Breast epithelium (tissue), 4 donors: ENCODE measurements at places on chromosomes 2 and 18.

DNA sequence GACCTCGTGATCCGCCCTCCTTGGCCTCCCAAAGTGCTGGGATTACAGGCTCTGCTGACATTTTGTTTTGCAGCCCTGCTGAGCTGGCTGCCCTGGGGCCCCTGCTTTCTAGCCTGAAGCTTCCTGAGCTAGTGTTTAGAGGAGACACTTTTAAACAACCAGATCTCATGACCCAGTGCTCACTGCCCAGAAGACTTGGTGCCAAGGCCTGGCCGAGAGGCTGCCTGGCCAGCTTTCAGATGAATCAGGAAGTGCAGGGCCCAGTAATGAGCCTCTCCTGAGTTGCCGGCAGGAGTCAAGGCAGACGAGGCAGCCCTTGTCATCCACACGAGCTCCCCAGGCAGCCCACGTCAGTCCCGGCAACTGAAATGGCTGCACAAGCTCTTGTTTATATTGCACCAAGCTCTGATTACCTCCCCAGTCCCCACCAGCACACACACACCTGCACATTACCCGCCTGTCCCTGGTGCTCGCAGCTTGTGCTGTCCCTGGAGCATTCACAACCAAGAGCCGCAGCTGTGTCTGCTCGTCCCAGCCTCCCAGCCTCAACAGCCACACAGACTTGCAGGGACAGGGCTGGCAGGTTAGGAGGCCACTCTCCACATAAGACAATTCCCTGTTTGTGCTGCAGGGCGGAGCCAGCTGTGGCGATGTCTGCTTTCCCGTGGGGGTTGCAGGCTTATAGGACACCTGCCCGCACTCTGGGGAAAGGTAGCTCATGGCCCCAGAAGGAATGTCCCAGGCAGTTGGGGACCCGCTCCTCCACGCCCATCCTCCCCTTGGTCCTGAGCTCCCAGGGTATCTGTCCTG, 331.2 kb upstream of the MYT1L start:
- DNase-seq = no peak

DNA sequence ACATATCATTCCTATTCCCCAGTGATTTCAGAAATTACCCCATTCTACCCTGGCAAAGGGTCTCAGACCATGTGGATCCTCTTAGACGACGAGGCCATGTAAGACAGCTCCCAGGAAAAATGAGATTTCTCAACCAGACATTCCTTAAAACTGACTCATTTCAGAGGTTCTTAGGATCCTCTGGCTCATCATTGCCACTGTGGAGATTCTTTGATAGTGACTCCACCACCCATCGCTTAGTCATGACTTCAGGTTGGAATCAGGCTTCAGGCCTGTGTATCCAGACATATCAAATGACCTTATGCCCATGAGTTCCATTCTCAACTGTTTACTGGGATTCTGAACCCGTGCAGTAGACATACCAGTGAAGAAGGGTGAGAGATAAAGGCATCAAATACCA, 245.6 kb upstream of the TCF4 start:
- DNase-seq = no peak

DNA sequence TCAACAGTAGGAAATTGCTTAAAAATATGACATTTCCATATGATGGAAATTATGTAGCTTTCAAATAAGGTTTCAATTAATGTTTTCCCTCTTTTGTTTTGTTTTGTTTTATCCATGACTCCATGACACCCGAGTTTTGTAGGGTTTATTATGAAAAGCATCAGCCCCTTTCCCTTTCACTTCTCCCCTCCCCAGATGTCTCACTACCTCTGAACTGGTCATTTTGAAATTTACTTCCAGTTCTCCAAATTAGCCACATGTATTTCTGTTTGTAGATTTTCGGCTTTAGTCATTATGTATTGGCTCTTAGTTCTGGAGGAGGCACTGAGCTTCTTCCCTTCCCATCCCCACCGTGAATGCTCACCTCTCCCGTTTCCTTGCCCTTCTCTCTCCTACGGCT, 18.6 kb upstream of the VPS4B start:
- DNase-seq = no peak

GRCh38 chr2:192827735-192828134, 633.0 kb upstream of the TMEFF2 start:
- DNase-seq = no peak

- no peak for DNase-seq
Observed at GRCh38 chr2:222960126-222960525, 91.9 kb upstream of the KCNE4 start.

DNA sequence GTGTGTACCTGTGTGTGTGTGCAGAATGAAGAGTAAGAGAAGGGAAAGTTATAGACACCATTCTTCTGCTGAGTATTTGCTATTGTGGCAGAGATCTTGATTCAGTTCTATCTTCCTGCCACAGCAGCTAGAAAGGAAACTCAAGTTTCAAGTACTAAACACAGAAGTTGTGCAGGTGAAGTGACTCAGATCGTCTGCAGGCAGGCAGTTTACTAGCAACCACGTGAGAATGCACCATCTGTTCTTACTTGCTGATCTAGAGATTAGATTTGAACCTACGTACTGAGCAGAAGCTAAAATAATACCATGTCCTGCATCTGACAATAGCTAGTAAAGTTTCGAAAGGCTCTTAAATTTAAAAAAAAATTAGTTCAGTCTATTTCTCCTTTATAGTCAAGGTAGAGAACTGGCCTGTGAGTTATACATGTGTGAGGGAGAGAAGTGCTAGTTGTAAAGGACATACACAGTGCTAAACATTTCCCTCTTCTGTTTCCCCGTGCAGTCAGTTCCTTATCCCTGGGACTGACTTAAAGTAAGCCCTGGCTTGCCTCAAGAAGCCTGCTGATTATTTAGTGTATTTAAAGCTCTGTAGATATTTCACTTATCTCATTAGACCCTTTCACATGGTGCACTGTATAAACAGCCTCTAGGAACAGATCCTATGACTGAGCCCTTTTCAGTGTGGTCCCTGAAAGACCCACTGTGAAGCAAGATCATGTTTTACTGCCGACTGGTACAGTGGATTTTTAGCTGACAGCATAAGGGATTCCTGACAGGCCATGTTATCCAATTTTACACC, 45.0 kb downstream of the SLC38A11 start:
- DNase-seq = no peak
